ENCODE measurements at places on chromosomes 4 and X. TPM values are rescaled to one million over a fixed set of nuclear protein-coding genes. Genes with fewer than 3 reads are reported as not detected.
A peak's percentile ranks its signal among the peaks of the same experiment; 100 is the strongest.

CLNK gene
- total RNA-seq, result not detected

NAP1L2 gene
- total RNA-seq, result 1.0 TPM

GRCh38 chr4:153509724-153510123 lies 43.6 kb downstream of the TMEM131L start:
- DNase-seq, result no peak

GRCh38 chrX:97026406-97026805 lies 142.7 kb downstream of the RPA4 start:
- peak; percentile 49 for DNase-seq

GRCh38 chr4:87949961-87950360 lies 25.6 kb upstream of the SPP1 start:
- DNase-seq, result peak; percentile 89
